ENCODE measurements at places on chromosomes 1 and 21. TPM values are rescaled to one million over a fixed set of nuclear protein-coding genes. Genes with fewer than 3 reads are reported as not detected.

Gene PRAMEF9
- not detected for total RNA-seq

Gene RHCE
- 1.3 TPM for total RNA-seq

Gene SPRR2B
- total RNA-seq: not detected

Gene FCN3
- not detected for total RNA-seq

Gene CDC20
- 117 TPM for total RNA-seq

Gene SGIP1
- total RNA-seq: 6.3 TPM

Gene HAX1
- total RNA-seq: 58.5 TPM

Gene CELA3A
- total RNA-seq: 0.56 TPM

Gene HAO2
- not detected for total RNA-seq

Gene HES4
- 13.4 TPM for total RNA-seq

Gene SLC44A5
- 0.08 TPM for total RNA-seq

Gene CYP4Z1
- total RNA-seq: not detected

Gene LENEP
- total RNA-seq: not detected

Gene FMO4
- total RNA-seq: 3.8 TPM

Gene TMPRSS2
- not detected for total RNA-seq

Gene LRRC38
- total RNA-seq: 0.39 TPM

Gene C1orf226
- 1.7 TPM for total RNA-seq

Gene NEGR1
- 3.2 TPM for total RNA-seq

Gene CCT8
- total RNA-seq: 126 TPM

Gene IQCC
- total RNA-seq: 4.6 TPM

Gene IFNLR1
- 0.78 TPM for total RNA-seq

Gene RNU1-4
- total RNA-seq: under 0.01 TPM

Gene FCGR1A
- not detected for total RNA-seq

Gene ARHGEF10L
- 9.7 TPM for total RNA-seq

Gene LCA5L
- total RNA-seq: 1.2 TPM

Gene KRTAP19-3
- not detected for total RNA-seq

Gene AKR7A2
- 129 TPM for total RNA-seq

Gene SPRR2E
- total RNA-seq: not detected

Gene S100A2
- 8.0 TPM for total RNA-seq

Gene SMYD3
- total RNA-seq: 24.4 TPM

Gene SLC41A1
- 14.2 TPM for total RNA-seq

Gene SLFNL1
- total RNA-seq: 1.4 TPM

Gene L1TD1
- 0.78 TPM for total RNA-seq

Gene VHLL
- 5.3 TPM for total RNA-seq

Gene ST6GALNAC5
- total RNA-seq: 5.3 TPM

Gene IQGAP3
- 22.8 TPM for total RNA-seq

Gene RUNX3
- total RNA-seq: 0.91 TPM

Gene SMCP
- not detected for total RNA-seq
